HTR-8/SVneo (cell line): ENCODE measurements at places on chromosomes 16 and 17.

DNA sequence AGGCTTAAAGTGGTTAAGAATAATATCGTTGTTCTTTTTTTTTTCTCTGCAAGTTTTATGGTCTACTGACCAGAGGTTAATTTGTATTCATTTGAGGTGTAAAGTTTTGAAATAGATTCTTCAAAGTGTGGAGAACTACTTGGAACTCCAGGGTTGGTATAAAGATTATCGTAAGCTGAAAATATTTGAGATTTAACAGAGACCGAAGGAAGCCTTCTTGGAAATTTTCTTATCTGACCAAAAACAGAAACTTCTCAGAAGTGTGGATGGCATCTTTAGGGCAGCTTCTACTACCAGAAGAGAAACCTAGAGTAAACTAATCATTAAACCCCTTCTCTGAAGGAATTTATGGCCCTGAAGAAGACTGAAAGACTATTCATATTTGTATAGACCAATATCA is 206.8 kb upstream of the MON1B start:
- DNase-seq, result no peak

DNA sequence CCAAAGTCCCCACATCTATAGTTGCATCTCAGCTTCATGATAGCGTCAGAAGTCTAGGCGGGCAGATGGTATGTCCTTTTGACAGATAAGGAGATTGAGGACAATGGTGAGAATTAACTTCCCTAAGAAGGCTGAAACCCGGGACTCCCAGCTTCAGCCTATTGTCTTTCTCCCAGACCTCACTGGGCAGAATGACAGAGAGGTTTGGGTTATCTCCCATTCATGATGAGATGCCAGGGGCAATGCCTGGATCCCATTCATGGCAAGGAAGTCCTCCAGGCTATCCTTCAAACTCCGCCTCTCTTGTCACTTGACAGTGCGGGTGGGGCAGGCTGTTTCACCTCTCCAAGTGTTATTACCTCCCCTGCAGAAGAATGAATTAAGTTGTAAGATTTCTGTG is 100.3 kb downstream of the IRX5 start:
- no peak for DNase-seq

DNA sequence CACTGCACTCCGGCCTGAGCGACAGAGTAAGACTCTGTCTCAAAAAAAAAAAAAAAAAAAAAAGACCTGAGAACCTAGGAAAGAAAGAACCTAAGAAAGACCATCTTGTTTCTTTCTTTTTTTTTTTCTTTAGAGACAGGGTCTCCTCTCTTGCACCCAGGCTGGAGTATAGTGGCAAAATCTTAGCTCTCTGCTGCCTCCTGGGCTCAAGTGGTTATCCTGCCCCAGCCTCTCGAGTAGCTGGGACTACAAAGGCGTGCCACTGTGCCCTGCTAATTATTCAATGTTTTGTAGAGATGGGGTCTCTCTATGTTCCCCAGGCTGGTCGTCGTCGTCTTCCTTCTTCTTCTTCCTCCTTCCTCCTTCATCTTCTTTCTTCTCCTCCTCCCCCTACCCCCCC is 7.8 kb upstream of the BIRC5 start:
- DNase-seq, result no peak

DNA sequence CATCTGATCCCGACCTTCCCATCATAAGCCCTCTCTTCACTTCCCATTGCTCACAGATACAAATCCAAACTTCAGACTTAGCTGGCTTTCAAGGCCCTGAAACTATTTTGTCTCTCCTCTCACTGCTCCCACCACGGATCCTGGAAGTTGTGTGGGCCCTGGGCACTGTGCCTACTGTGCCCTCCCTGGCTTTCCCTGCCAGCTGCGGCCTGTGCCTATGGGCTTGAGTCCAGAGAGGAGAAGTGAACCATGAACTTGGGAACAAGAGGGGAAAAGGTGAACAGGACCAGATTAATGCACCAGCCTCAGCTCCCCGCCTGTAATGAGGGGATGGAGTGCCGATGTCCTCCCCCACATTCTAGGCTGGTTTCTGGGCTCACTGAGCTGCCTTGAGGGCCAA is 18.9 kb upstream of the KCNJ12 start:
- no peak for DNase-seq

- DNase-seq, result no peak
Measured at GRCh38 chr17:11738151-11738550, 139.9 kb downstream of the DNAH9 start.

DNA sequence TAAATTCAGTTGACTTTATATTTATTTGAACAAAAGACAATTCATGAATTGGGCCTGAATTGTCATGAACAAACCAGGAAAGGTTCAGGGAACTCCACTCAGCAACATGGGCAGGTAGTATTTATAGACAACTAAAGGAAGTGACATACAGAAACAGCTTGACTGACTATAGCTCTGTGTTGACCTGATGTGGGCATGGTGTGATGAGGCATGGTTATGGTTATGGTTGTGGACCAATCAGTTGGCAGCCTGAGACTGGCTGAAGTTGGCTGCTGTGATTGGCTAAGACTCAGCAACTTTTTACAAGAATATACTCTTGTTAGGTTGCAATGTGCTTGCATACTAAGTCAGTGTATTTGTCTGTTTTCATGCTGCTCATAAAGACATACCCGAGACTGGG is 108.4 kb downstream of the HS3ST3B1 start:
- DNase-seq, result no peak
